ENCODE measurements at places on chromosomes 11 and 22.

GRCh38 chr11:64529559-64530520, 61.2 kb upstream of the SLC22A12 start:
- DNase-seq = no peak

DNA sequence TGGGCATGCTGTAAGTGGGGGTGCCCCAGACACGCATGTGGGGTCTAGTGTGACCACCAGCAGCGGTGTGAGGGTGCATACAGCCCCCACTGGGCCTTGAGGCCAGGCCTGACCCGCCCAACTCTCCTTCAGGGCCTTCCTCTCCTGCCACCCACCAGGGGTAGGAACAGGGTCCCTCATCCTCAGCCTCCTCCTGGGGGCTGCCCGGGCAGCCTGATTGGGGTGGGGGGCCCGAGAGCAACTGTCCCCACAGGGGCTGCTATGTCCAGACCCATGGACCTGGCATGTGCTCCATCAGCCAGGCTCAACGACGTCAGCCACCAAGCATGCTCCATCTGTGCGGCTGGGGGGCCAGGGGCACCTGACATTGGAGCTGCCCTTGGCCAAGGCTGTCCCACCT, 27.2 kb downstream of the RTN4R start:
- DNase-seq = no peak

- DNase-seq = peak; percentile 72
Observed at GRCh38 chr11:33257160-33257896, at the start of gene HIPK3. TSS of gene HIPK3 (plus strand) at chr11:33257381.

DNA sequence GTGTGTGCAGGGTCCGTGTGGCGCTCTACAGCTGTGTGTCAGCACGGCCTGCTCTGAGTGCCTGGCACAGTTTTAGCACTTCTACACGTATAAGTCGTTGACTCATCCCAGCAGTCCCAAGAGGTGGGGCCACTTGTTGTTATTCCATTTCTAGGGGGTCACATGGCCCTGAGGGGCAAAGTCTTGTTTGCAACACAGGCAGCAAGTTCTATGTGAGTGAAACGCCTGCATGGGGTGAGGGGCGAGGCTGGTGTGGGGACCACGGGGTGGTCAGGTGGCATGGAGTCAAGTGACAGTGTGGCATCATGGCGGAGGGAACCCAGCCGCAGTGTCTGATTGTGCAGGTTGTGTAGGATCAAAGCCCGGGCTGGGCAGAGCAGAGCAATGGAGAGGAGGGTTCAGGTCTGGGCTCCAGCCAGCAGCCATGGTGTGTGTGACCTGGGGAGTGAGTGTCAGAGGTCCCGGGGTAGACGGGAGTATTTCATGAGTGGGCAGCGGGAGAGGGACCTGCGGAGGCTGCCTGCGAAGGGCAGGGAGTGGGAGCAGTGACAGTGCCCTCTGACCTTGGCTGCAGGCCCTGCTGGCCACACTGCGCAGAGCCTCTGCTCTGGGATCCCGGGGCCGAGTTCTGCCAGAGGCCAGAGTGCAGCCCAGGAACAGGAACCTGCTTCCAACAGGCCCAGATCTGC, 27.9 kb downstream of the SHANK3 start:
- no peak for DNase-seq

DNA sequence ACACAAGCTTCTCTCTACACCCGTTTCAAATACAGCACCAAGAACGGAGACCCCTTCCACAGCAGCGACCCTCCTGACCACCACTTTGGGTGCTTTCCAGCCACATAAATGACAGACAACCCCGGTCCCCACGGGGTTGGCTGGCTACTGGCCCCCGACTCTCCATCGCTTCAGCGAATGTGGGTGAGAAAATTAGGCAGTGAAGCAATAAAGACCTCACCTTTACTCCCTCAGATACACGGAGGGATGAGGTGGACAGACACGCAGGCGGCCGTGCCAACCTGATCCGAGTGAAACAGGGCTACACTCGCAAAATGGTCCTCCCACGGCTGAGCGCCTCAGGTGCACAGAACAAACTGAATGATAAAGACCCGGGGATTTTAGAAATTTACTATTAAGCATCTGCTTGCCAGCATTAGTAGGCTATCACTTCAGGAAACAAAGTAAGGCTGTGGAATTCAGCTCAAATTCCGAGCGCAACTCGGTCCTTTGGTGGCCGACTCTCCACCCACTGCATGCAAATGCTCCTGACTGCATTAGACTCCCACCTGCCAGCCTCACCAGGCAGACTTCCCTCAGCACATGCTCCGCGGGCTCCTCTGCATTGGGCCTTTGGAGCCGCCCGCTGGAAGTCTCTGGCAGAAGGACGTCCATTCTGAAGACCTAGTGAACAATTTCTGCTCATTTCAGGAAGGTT, 12.8 kb upstream of the EFCAB6 start:
- DNase-seq = no peak

- DNase-seq = no peak
Observed at GRCh38 chr22:37880668-37881440, 25.2 kb upstream of the MICALL1 start.

GRCh38 chr11:65184146-65184545, 2.4 kb downstream of the CAPN1 start:
- DNase-seq = no peak

All from activated CD4-positive, alpha-beta T cell treated with anti-CD3 and anti-CD28 coated beads, Interleukin-2, amount 50 U/mL, for 1 hour (primary cell).